Activated B cell treated with CpG ODN at 0.5 μM for 24 hours (primary cell): ENCODE measurements at places on chromosomes 5 and 9. TPM values are rescaled to one million over a fixed set of nuclear protein-coding genes. Genes with fewer than 3 reads are reported as not detected.

MAP1B gene
- total RNA-seq, result 0.09 and 0.10 TPM in 2 replicates

PIP5KL1 gene
- 1.7 and 1.8 TPM in 2 replicates for total RNA-seq

DDX4 gene
- not detected in 2 replicates for total RNA-seq

HAVCR1 gene
- total RNA-seq, result not detected in 2 replicates

PCDHGA7 gene
- total RNA-seq, result 1.3 and 1.6 TPM in 2 replicates

PCDHA7 gene
- not detected in 2 replicates for total RNA-seq

SMIM33 gene
- total RNA-seq, result not detected in 2 replicates

TRIP13 gene
- 3.5 and 4.1 TPM in 2 replicates for total RNA-seq

C5orf52 gene
- not detected in 2 replicates for total RNA-seq

INIP gene
- total RNA-seq, result 31.1 and 32.1 TPM in 2 replicates

LOX gene
- not detected in 2 replicates for total RNA-seq

GNG10 gene
- 9.3 and 10.2 TPM in 2 replicates for total RNA-seq

CAVIN4 gene
- 0.09 TPM in 1 of 2 replicates, not detected in the other for total RNA-seq

OR1Q1 gene
- not detected in 2 replicates for total RNA-seq

FAM221B gene
- not detected in 2 replicates for total RNA-seq

PDZD2 gene
- 0.12 and 0.38 TPM in 2 replicates for total RNA-seq

PCDHB13 gene
- total RNA-seq, result 0.07 and 0.09 TPM in 2 replicates

PCA3 gene
- not detected in 2 replicates for total RNA-seq

FOXD4L5 gene
- 0.49 and 0.75 TPM in 2 replicates for total RNA-seq

STPG3 gene
- 0.37 TPM in 1 of 2 replicates, not detected in the other for total RNA-seq

ERAP2 gene
- 63.1 and 80.9 TPM in 2 replicates for total RNA-seq

CARD9 gene
- total RNA-seq, result 0.83 and 0.89 TPM in 2 replicates

FRMD3 gene
- total RNA-seq, result 0.91 and 1.3 TPM in 2 replicates

FBLL1 gene
- 0.20 TPM in 1 of 2 replicates, not detected in the other for total RNA-seq

TGFBR1 gene
- 53.5 and 65.3 TPM in 2 replicates for total RNA-seq

PTGDS gene
- total RNA-seq, result not detected in 2 replicates

QRFP gene
- total RNA-seq, result not detected in 2 replicates

CCDC192 gene
- total RNA-seq, result not detected in 2 replicates

SECISBP2 gene
- 81.5 and 97.1 TPM in 2 replicates for total RNA-seq

MAPK9 gene
- total RNA-seq, result 26.9 and 30.3 TPM in 2 replicates

NHP2 gene
- 175 and 180 TPM in 2 replicates for total RNA-seq

PCSK5 gene
- not detected in 2 replicates for total RNA-seq

NTNG2 gene
- 2.1 and 3.1 TPM in 2 replicates for total RNA-seq

FIBCD1 gene
- not detected in 2 replicates for total RNA-seq

C5orf58 gene
- not detected in 2 replicates for total RNA-seq

GRPEL2 gene
- total RNA-seq, result 13.2 and 14.0 TPM in 2 replicates

CFAP157 gene
- not detected in 2 replicates for total RNA-seq

CBY3 gene
- total RNA-seq, result not detected in 2 replicates

PIP5K1B gene
- 17.1 and 22.0 TPM in 2 replicates for total RNA-seq

TRPM6 gene
- total RNA-seq, result not detected in 2 replicates

SLC23A1 gene
- 1.4 and 1.8 TPM in 2 replicates for total RNA-seq

GABRB2 gene
- 0.29 TPM in 1 of 2 replicates, not detected in the other for total RNA-seq

FGD3 gene
- total RNA-seq, result 46.5 and 61.9 TPM in 2 replicates

FREM1 gene
- not detected in 2 replicates for total RNA-seq

ENTPD2 gene
- total RNA-seq, result not detected in 2 replicates

FCN1 gene
- 0.44 and 0.83 TPM in 2 replicates for total RNA-seq

SLC4A9 gene
- total RNA-seq, result not detected in 2 replicates

GGTA1 gene
- not detected in 2 replicates for total RNA-seq

CRB2 gene
- 1.0 and 1.2 TPM in 2 replicates for total RNA-seq

CCNJL gene
- 0.09 TPM in 1 of 2 replicates, not detected in the other for total RNA-seq

TBC1D2 gene
- 2.1 and 2.7 TPM in 2 replicates for total RNA-seq

SEMA4D gene
- 68.0 and 79.7 TPM in 2 replicates for total RNA-seq

SLIT3 gene
- not detected in 2 replicates for total RNA-seq

MARCOL gene
- not detected in 2 replicates for total RNA-seq

STING1 gene
- 0.91 and 1.1 TPM in 2 replicates for total RNA-seq

C9orf43 gene
- total RNA-seq, result 0.76 and 1.2 TPM in 2 replicates
